ENCODE measurements at places on chromosomes 11 and 22.
A peak's percentile ranks its signal among the peaks of the same experiment; 100 is the strongest.

DNA sequence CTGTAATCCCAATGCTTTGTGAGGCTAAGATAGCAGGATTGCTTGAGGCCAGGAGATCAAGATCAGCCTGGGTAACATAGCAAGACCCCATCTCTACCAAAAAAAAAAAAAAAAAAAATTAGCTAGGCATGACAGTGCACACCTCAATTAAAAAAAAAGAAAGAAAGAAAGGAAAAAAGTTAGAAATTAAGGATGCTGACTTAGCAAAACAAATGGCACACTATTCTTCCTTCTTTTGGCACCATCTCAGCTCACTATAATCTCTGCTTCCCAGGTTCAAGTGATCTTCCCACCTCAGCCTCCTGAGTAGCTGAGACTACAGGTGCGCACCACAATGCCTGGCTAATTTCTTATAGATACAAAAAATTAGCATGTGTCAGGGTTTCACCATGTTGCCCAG lies 33.9 kb downstream of the PC start:
- no peak for DNase-seq

DNA sequence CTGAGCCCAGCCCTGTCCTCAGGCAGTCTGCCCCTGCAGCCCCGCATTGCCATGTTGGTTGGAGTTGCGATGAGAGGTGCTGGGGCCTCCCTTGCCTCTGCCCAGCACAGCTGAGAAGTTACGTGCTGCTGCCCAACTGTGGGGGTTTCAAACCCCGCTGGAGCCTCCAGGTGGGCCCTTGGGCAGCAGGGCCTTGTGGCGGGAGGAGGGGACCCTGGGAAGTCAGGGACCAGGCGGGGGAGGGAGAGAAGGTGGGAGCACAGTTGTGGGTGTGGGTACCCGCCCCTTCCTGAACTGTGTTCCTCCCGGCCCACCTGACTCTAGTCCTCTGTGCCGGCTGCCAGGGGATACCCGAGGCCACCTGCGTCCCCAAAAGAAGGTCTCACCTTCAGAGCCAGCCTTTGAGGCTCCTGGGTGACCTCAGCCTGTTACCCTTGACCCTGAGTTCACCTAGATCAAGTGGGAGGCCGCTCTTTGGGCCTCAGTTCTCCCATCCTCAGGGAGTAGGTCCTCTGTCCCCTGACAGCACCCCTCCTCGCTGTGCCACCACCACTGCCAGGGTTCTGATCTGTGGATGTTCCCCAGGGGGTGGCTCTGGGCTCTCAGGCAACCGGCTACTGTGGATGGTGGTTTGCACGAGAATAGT lies 7.7 kb upstream of the CCDC188 start:
- no peak for DNase-seq

DNA sequence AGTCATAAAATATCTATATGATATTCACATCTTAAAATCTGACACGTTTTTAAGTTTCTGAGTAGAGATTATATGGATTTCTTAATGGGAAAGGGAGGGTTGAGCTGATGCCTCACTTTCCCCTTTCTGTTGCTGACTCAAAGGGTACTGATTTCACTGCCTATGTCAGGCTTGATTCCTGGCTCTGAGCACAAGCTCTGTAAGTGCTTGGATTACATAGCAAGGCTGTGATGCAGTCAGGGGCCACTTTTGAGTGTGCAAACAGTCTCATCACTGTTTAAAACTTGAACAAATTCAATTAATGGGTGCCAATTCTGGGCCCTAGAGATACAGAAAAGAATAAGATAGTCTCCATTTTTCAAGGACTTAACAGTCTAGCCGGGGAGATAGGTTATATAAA lies 14.4 kb downstream of the ATXN10 start:
- DNase-seq, result no peak

- no peak for DNase-seq
These were observed 130.4 kb downstream of the SLC1A2 start for GRCh38 chr11:35288817-35289541.

GRCh38 chr22:30411780-30412179 lies 13.8 kb upstream of the MTFP1 start:
- peak; percentile 84 for DNase-seq

DNA sequence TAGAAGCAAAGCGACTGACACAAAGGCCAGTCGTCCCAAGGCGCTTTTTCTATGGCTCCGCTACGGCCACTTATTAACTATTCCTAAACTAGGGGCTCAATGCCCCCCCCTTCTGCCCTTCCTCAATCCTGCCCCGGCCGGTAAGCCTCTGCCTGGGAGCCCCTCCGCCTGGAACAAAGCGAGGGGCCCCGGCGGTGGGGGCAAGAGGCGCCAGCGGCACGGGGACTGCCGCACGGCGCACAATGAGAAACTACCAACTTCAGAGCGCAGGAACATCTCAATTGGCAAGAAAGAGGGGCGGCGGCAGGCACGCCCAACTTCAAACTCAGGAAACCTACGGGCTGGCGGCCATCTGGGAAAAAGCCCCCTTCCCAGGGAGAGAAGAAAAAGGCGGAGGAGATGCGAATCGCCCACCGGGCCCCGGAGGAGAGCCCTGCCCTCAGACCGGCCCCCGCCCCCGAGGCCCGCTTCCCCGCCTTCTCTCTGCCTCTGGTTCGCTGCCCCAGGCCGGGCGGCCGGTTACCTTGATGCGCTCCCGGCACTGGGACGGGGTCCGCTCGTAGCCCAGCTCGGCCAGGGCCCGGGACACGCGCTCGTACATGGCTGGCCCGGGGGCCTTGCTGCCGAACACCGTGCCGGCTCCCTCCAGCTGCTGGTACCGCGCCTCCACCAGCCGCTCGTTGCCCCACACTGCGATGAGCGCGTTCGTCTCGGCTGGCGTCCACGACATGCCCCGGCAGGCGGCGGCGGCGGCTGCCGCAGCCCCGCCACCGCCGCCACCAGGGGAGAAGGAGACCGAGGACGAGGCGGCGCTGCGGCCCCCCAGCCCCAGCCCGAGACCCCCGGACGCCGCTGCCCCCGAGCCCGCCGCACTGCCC lies 619 bp downstream of the MSANTD2 start:
- DNase-seq, result no peak

GRCh38 chr11:64793271-64794160 lies 9.5 kb downstream of the MAP4K2 start:
- no peak for DNase-seq

DNA sequence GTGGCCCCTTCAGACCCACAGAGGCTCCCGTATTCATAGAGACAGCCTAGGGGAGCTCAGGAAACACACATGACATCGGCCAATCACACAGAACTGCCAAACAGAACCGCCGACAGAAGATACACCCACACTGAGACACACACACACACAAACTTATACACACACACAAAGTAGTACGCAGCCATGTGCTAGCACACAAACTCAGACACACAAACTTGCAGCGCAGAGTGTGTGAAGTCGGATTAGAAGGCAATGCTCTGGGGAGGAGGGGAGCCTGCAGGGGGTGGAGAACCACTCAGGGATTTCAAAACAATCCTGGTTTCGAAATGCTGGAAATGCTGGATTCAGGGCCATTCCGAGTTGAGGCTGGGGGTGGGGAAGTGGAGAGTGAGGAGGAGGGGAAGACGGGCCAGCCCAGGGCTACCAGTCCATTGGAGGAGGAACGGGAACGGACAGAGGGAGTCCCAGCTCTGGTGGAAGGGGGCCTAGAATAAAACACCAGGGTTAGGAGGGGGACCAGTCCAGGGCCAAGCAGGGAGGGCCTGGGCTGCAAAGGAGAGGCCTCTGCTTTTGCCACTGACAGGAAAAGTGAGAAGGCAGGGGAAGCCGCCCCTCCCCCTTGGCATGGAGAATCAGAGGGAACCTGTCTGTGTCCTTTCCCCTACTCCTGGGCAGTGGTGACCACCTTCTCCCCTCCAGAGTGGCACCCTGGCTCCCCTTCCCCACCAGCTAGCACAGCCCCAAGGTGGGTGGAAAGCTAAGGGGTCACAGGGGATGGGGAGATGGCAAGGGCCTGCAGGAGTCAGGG lies 4.4 kb downstream of the BCL9L start:
- DNase-seq, result no peak

- no peak for DNase-seq
These were observed 44.6 kb downstream of the ANKRD42 start for GRCh38 chr11:83238111-83238510.

GRCh38 chr11:120894202-120894985 lies 129.5 kb upstream of the TBCEL start:
- no peak for DNase-seq

GRCh38 chr11:71977743-71978418 lies 20.8 kb upstream of the IL18BP start:
- no peak for DNase-seq

GRCh38 chr22:16936625-16937024 lies 71.4 kb downstream of the GAB4 start:
- DNase-seq, result no peak

DNA sequence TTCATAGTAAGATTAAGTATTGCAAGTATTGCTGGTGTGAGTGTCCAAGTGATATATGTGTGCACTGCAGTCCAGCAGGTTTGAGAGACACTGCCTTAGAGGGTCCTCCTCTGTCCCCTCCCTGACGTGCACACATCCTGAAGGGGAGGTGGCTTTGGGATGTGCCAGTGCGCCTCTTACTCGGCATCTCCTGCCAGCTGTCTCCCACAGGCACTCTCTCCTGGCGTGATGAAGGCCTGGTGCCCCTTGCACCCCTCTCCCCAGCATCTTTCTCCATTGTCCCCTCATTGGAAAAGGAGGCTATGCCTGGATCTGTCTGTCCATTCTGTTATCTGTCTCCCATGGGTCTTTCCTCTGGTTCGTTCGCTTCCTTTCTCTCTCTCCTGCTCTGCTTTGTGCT lies 24.2 kb downstream of the GTPBP1 start:
- DNase-seq, result no peak

Measured in epithelial cell of prostate (primary cell).